Activated CD4-positive, alpha-beta memory T cell treated with anti-CD3 and anti-CD28 coated beads, Interleukin-2, amount 10 ng/mL, durations not matched to agents 7 days and 5 days (primary cell): ENCODE measurements at places on chromosomes 1 and 21.

- DNase-seq = no peak
Measured at GRCh38 chr1:33061834-33062233, 19.1 kb upstream of the AZIN2 start.

GRCh38 chr1:56696663-56697062 is 51.5 kb downstream of the PRKAA2 start:
- DNase-seq = no peak

- DNase-seq = no peak
Measured at GRCh38 chr1:37124501-37124900, 90.2 kb upstream of the GRIK3 start.

GRCh38 chr1:43524804-43525203 is 5.9 kb upstream of the PTPRF start:
- DNase-seq = no peak

DNA sequence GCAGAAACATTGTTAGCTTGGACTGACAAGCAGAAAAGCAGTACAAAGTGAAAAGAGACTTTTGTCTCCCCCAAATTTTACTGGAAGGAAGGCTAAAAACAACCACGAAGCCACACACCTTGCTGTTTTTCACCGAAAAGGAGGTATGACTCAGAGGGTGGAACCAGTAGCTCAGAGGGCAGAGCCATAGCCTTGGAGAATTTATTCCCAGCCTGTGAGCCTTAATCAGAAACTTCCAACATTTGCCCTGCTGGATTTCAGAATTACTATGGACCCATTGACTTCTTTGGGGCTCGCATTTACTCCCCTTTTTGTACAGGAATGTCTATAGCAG is 32.0 kb downstream of the RPS6KC1 start:
- peak; percentile 58 for DNase-seq

GRCh38 chr1:63775418-63776127 is 1.8 kb downstream of the ROR1 start:
- no peak for DNase-seq

DNA sequence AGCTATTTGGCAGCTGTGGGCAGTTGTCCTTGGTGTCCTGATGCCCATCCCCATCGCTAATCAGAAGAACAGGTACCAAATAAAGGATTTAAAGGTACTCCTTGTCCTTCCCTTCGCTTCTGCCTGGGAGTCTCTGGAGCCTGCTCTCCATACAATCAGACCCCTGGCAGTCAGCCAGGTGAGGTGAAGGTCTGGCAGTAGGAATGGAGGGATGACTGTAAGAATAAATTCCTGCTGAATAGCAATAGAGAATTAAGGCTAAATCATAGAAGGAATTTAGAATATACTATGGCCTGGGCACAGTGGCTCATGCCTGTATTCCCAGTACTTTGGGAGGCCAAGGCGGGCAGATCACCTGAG is 9.2 kb downstream of the THBS3 start:
- DNase-seq = no peak

GRCh38 chr1:156839426-156840109 is 19.3 kb downstream of the INSRR start:
- no peak for DNase-seq

DNA sequence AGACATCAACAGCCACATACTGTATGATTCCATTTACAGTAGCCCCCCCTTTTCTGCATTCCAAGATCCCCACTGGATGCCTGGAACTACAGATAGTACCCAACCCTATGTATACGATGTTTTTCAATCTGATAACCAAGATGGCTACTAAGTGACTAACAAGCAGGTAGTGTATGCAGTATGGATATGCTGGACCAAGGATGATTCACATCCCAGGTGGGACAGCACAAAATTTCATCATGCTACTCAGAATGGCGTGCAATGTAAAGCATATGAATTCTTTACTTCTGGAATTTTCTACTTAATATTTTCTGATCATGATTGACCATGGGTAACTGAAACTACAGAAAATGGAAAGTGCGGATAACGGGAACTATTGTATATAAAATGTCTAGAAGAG is 30.0 kb upstream of the MRPS6 start:
- DNase-seq = no peak

DNA sequence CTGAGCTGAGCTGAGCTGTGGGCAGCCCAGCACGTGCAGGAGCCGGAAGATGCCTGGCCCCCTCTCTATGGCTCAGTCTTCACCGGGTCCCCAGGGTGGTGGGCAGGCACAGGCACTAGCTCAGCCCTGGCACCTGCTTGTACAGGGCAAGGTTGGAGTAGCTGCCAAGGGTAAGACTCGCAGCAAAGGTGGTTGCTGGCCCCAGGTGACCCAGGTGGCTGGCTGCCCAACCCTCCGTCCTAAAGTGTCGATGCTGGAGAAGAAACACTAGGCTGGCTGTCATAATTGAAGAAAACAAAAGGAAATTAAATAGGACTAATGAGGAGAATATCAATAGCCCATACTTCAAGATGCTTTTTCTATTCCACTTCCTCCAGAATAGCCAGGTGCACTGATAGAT is 77.1 kb upstream of the ACTL8 start:
- DNase-seq = no peak

DNA sequence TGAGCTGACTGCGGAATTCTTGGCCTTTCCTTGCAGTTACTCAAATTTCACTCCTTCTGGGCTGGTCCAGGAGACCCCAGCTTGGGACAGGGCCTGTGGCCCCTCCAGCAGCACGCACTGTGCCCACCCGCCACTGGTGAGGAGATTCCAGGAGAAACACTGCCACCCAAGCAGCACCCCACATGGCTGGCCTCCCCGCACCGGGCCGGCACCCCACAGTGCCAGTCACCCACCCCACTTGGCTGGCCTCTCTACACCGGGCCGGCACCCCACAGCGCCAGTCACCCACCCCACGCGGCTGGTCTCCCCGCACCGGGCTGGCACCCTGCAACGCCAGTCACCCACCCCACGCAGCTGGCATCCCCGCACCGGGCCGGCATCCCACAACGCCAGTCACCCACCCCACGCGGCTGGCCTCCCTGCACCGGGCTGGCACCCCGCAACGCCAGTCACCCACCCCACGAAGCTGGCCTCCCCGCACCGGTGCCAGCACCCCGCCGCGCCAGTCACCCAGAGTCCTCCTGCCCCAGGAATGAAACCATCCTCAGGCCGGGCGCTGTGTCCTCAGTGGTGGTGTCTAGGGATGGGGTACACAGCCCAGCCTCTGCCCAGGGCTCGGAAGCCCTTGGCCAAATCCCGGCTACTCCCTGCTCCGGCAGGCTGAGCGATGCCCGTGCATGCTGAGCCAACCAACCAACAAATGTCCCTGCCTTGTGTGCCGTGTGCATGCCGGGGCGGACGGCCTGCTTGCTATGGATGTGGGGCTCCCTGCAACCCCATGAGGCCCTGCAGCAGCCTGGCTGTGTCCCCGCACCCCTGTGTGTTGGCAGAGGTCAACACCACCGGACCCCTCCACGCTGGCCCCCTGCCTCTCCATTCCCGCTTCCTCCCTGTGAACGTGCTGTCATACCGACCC is 38.6 kb upstream of the TSPEAR start:
- no peak for DNase-seq

DNA sequence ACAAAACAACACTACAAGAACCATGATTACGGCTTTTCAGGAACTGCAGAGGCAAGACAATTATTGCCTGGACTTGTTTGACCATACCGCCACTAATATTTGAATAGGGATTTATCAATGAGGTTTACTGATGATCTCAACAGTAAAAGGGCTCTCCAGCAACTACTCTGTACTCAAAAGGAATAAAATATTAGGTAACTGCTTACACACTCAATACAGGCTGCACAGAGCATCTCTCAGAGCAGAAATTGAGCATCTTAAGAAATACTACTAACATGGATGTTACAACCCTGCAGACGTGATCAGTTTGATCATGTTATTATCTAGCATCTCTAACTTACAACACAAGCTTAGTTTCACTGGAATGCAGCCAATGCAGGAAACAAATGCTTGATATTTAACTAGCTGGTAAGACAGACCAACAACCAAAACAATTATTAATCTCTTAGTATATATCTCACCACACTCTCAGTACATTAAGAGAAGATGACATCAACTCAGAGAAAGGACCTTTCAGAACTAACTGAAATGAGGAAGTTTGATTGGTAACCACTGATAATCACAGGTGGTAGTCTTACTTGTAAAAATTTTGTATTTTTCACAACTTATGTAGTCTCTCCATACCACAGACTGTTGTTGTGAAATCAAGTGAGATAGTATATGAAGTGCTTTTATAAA is 52.2 kb downstream of the PUM1 start:
- no peak for DNase-seq

- DNase-seq = no peak
Measured at GRCh38 chr1:157181258-157181657, 43.1 kb upstream of the ETV3 start.

GRCh38 chr1:165527251-165528007 is 16.4 kb upstream of the LRRC52 start:
- no peak for DNase-seq

GRCh38 chr1:5847013-5847659 is 145.1 kb downstream of the NPHP4 start:
- no peak for DNase-seq

DNA sequence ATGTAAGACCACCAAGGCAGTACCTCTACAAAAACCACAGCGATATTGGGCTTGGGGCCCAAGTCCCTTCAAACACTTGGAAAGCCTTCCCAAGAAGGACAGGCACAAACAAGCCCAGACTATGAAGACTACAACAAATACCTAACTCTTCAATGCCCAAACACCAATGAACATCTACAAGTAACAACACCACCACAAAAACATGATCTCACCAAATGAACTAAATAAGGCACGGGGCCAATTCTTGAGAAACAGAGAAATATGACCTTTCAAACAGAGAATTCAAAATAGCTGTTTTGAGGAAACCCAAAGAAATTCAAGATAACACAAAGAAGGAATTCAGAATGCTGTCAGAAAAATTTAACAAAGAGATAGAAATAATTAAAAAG is 86.8 kb downstream of the COL24A1 start:
- DNase-seq = no peak

DNA sequence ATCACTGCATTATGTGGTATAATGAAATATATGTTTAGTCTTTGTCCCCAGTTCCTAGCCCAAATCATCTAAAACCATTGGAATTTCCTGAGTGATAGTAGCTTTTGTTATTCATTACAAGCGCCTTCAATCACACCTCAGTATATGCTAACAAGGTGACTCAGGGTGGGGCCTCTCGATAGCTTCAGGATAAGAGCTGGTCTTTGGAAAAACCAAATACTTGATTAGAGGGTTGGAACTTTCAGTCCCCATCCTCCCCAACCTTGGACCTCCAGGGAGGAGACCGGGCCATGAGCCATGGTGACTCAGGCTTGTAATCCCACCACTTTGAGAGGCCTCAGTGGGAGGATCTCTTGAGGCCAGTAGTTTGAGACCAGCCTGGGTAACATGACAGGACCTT is 5.1 kb upstream of the BRDT start:
- no peak for DNase-seq

DNA sequence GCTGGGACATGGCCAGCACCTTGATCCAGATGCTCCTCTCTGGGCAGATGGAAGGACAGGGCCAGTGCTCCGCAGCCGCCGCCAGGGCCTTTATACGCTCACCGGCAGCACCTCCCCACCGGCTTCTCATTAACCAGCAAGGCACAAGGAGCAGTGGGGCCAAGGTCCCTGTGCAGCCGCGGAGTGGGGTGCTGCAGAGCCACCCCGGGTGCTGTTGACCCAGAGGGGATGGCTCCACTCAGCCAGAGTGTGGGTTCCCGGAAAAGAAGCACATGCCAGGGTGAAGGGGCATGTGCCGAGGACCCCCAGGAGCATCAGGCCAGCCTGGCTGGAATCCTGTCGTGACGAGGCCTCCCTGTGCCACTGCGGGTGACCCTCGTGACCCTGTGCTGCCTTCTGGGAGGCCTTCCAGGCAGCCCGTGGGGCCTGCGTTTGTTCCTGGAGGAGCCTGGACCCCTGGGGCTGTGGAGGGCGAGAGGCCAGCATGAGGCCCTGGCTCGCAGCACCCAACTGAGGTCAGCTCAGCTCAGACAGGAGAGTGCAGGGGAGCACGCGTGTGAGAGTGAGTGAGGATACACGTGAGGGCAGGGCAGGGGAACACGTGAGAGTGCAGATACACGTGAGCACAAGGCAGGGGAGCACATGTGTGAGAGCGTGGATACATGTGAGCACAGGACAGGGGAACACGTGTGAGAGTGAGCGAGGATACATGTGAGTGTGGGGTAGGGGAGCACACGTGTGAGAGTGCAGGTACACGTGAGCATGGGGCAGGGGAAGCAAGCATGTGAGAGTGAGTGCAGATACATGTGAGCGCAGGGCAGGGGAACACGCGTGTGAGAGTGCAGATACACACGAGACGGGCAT is at the start of gene FTCD:
FTCD (minus strand) TSS at position 66 of the 864 bp plus-strand sequence; CDS start at position 10, 56 bp downstream.
- DNase-seq = peak; percentile 14

DNA sequence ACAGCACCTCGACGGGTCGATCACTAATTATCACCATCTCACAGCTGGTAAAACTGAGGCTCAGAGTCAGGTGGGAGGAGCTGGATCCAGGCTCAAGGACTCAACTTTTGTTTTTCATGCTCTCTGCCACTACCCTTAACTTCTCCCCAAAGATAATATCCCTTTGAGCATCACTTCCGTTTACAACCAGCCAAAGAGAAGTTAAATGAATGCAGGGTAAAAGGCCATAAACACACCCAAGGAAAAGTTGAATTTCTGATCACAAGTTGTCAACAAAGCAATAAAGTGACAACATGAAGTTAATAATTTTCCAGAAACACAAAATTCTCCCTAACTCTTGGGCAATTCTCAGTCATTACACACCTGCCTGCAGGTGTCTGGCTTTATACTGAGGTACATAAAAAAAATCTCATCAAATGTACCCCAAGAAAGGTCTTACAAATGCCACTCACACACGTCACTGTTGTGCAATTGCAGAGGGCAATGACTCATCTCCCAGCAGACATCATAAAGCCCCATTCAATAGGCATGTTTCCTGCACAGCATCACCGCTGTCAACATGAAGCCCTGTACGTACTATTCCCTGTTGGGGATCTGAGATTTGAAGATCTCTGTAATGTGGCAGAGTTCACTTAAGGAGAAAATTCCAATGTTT is 3.4 kb downstream of the OR2T11 start:
- no peak for DNase-seq

DNA sequence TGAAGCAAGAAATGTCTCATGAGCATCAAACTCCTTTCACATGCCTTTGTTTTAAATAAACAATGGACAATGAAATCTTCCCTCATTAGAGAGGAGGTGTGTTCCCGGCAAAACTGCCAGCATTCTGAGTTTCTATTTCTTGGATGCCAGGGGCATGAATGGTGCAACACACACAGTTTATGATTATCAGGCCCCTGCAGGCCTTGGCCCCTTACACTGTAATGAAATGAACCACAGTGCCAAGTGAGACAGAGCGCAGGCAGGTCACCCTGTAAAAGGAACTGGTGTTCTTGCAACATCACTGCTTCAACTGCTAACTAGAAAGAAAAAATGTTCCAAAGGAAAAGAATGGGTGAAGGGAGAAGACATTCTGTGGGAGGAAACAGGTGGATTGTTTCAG is 3.8 kb upstream of the PIGC start:
- DNase-seq = no peak
